ENCODE measurements at places on chromosomes 4 and X.
A peak's percentile ranks its signal among the peaks of the same experiment; 100 is the strongest.

DNA sequence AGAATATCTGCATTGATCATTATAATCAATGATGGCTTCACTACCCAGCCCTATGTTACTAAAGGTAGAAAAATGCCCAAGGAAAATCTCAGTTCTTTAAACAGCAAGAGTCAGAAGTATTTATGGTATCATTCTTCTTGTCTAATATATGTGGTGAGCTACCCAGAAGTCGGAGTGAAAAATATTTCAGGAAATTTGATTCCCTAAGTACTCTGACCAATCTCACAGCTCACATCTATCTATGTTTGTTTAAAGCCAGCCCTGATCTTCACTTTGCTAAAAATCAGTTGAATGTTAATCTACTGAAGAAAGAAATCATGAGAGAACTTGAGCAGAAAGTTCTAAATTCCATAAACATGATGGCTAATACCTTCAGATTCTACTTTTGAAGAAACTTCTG is 522.9 kb upstream of the SLIT2 start:
- DNase-seq, result no peak

- peak; percentile 59 for DNase-seq
Observed at GRCh38 chrX:65528705-65529340, 5.8 kb downstream of the LAS1L start.

GRCh38 chr4:118866442-118866841 is 22.2 kb upstream of the SYNPO2 start:
- no peak for DNase-seq

- DNase-seq, result no peak
Observed at GRCh38 chr4:61714387-61714911, 514.3 kb downstream of the ADGRL3 start.

DNA sequence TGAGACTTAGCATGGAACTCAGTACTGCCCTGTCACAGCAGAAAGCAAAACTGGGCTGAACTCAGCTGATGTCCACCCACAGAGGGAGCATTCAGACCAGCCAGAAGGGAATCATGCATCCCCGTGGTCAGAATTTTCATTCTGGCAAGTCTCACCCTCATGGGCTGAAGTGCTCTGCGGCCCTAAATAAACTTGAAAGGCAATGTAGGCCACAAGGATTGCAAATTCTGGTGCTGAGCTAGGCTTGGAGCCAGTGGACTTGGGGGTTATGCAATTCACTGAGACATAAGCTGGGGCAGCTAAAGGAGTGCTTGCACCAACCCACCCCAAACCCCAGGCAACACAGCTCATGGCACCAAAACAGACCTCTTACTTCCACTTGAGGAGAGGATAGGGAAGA is 494.1 kb downstream of the GABRG1 start:
- DNase-seq, result no peak

DNA sequence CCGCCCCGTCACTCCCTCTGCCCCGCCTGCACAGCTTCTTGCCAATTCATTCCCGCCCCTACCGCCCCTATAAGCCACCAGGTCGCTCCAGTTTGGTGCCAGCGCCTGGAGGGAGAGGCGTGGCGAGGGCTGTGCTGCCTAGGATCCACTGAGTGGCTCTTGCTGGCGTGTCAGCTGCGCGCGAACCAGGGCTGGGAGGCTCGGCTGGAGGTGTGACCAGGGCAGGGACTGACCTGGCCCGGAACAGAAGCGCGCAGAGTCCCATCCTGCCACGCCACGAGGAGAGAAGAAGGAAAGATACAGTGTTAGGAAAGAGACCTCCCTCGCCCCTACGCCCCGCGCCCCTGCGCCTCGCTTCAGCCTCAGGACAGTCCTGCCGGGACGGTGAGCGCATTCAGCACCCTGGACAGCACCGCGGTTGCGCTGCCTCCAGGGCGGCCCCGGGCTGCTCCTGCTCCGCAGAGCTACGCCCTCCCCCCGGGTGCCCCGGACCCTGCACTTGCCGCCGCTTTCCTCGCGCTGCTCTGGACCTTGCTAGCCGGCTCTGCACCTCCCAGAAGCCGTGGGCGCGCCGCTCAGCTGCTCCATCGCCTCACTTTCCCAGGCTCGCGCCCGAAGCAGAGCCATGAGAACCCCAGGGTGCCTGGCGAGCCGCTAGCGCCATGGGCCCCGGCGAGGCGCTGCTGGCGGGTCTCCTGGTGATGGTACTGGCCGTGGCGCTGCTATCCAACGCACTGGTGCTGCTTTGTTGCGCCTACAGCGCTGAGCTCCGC is at the start of gene GPR78:
TSS of gene GPR78 (plus strand) at position 72 of the 773 bp plus-strand sequence. CDS start at position 663, 591 bp downstream.
- DNase-seq, result peak; percentile 18

DNA sequence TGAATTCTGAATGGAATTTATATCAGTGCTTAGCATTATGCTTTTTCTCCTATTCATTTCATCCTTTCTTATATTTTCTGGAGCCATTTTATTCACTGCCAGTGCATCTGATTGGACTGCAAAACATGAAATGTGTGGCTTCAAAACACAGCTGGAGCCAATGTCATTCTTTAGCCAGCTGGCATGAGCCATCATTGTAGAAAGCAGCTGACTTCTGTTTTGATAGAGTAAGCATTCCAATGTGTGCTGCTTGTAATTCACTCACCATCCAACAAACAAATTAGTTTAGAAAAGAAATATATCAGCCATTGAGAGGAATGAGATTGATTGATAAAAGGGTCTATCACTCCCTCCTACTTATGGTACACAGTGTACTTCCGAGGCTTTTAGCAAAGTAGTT is 2616.0 kb downstream of the ARAP2 start:
- no peak for DNase-seq

GRCh38 chr4:159451006-159451405 is 348.1 kb downstream of the RAPGEF2 start:
- no peak for DNase-seq

DNA sequence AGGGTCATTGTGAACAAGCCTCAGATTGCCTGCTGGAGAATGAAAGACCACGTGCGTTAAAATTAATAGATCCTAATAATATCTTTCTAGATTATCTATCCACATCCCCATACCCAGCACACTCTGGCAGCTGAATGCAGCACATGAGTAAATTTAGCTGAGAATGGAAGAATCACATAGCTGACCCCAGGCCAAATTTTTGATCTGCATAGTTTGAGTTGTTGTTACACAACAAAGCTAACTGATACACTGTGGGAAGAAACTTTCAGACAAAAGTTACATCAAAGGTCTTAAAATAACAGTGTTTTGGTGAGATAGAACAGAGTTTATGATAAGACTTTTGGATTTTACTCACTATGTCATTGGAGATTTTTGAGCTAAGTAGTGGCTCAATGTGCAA is 72.4 kb upstream of the ANXA10 start:
- DNase-seq, result no peak

DNA sequence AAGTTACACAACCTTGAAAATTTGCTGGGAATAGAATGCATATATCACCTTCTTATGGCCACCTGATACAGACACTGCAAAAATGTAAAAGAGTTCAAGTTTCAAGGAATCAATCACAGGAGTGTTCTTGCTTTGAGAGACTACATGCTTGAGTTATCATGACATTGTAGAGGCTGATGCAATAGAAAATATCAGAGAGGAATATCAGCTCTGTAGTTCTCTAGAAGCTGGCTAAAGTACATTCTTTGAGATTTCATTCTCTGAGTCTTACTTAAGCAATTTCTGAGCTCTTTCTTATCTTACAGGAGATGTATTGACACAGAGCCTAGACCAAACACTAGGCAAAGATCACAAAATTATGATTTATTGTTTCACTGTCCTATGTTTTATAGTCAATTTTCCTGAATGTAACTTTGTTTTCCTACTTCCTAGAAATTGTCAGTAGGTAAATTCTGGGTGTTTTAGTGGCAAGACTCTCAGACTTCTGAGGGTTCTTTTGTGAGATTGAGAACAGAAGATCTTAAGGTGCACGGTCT is 152.1 kb upstream of the HPGD start:
- DNase-seq, result no peak

- DNase-seq, result no peak
Observed at GRCh38 chr4:116150152-116150551, 935.2 kb downstream of the TRAM1L1 start.

DNA sequence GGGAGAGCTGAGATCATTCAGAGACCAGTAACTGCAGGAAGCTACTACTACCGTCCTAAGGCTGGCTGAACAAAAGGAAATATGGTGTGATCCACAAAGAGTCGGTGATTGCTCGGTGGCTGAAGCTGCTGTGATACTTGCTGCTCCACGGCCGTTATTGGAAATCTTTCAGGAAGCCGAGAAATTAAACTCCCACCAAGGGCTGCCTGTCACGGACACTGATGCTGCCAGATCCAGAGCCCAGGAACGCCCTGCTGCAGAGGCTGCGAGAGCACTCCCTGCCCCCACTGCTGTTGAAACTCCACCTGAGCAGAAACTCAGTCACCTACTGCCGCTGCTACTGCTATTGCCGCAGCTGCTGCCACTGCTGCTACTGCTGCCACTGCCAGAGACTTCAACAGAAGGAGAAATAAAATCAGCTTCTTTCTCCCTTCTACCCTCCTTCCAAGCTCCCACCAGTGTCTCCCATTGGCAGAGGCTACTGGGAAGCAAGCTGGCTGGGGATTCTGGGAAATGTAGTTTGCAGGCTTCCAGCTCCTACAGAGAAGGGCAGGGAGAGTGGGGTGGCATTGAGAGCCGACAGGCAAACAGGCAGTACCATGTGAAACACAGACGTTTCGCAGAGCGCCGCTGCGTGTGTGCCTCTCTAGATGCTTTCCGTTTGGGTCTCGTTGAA is 126.0 kb upstream of the ENPP6 start:
- DNase-seq, result peak; percentile 76

DNA sequence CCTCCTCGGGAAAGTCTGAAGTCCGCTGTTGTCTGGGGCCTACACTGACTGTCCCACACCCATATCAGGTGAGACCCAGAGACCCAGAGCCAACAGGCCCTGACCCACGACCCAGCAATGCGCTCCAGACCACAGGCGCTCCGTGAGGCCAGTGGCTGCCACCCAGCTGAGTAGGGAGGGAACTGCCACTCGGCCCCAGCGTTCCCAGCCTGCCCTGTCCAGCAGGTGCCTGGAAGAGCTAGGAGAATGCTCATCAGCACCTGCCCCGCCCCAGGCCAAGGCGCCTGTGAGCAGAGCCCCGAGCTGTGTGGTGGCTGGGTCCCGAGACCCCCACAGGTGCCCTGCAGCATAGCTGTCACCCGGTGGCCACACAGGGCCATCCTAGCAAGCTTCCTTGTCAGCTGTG is 2.7 kb downstream of the SPON2 start:
- no peak for DNase-seq

DNA sequence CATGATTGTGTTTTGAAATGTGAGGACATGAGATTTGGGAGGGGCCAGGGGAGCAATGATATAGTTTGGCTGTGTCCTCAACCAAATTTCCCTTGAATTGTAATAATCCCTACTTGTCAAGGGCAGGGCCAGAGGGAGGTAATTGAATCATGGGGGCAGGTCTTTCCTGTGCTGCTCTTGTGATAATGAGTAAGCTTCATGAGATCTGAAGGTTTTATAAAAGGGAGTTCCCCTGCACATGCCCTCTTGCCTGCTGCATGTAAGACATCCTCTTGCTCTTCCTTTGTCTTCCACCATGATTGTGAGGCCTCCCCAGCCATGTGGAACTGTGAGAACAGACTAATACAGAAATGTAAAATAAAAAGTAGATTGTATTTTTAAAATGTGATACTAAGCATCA is 1294.9 kb downstream of the ADGRL3 start:
- DNase-seq, result peak; percentile 63

DNA sequence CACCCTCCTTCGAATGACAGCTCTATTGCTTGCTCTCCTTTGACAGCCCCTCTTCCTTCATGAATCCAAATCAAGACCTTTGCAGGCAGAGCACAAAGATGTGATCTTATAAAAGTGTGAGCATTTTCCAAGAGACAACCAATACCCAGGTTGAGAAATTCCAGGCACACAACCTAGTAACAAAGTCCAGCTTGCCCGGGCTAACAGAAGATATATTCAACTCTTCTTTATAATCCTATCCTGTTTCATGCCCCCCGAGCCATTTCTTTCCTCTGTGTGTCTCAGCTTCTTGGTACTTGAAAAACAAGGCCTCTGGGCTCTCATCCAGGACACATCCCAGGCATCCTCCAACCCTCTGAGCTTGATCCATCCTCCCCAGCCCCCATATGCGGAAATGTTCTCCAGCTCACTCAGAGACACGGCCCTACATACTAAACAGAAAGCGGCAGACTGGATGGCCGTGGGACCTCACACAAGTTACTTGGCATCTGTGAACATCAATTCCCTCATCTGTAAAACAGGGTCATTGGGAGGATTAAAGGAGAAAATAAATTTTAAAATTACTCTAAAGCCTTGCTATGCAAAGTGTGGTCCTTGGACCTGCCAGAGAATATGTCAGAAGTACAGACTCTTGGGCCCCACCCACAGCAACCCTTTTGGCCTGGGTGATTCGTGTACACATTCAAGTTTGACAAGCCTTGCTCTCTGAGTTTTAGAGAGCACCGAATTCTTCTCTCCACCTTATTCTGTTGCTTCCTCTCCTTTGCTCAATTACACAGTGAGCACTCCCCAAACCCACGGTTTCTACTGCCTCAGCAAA is 627.0 kb downstream of the BCOR start:
- no peak for DNase-seq

GRCh38 chr4:7104366-7105031 is 36.6 kb upstream of the GRPEL1 start:
- no peak for DNase-seq

- DNase-seq, result no peak
Observed at GRCh38 chrX:29065477-29065876, 478.2 kb downstream of the IL1RAPL1 start.

DNA sequence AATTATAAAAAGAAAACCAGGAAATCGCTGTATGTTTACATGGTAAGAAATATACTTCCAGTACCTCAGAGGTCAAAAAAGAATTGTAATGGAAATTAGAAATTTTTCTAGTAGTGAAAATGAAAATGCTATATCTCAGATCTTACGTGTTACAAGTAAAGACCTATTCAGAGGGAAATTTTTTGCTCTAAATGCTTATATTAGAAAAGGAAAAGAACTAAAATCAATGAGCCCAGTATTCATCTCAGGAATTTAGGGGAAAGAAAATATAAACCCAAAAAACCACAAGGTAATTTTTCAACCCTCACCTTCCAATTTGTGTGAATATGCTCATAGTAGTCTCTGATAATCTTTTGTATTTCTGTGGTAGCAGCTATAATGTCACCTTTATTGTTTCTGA is 145.6 kb downstream of the RAP1GDS1 start:
- DNase-seq, result no peak

DNA sequence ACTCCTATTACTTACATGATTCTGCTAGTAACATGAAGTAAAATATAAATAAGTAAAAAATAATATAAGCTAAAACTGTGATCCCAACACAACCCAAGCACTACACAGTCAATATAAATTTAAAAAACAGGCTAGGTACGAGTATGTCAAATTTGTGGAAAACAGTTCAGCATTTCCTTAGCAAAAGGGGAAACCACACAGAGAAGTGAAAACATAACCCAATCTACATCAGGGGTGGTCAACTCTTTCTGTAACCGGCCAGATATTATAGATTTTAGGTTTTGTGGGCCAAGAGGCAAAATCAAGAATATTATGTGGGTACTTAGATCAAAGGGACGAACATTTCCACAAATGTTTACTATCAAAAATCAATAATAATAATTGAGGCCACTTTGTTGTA is 70.1 kb downstream of the CHST7 start:
- DNase-seq, result no peak

All from inflammatory macrophage treated with lipopolysaccharide for 1 hour (primary cell).